ENCODE measurements at places on chromosomes 3 and 15.

DNA sequence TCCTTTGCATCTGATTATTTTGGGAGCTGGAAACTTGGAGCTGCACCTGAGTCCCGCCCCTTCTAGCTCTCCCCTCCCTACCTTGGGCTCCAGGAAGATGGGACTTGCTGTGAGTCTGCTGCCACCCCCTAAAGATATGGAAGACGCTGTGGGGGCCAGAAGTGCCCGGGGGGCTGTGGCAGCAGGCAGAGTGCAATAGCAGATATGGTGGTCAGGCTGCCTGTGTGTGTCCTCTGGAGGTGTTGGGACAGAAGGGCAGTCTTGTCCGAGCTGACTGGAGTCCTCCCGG, 485 bp downstream of the PAK6 start:
- DNase-seq = no peak

GRCh38 chr3:71873093-71873611, 88.2 kb upstream of the PROK2 start:
- no peak for DNase-seq

DNA sequence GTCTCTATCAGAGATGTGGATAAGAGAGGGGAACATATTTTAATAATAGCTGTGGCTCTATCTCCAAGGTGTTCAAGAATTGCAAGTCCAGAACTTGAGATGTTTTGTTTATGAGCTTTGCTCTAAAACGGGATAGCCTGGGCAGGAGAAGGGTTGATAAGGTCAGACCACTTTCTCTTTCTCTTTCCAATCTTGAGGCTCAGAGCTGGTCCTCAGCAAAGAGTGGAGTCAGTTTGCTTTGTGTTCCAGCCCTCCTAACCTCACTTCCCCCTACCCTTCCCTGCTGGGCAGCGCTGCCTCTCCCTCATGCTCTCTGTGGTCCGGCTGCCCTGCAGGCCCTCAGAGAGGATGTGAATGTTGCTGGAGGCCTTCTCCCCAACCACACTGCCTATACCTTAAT, 13.8 kb downstream of the KLHL6 start:
- no peak for DNase-seq

DNA sequence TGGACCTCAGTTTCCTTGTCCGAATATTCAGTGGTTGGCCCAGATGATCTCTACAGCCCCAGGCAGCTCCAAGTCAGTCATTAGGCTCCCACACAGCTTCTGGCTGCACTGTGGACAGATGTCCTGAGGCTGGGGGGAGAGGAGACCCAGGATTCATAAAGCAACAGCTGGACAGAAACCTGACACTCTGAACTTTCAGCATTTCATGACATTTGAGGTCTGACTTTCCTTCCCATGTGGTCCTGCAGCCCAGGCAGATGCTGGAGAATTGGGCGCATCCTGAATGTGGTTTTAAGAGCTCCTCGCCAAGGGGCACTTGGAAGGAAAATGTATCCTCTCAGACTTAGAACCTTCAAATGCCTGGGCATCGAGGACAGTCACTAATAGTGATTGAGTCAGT, 307.6 kb upstream of the LRRFIP2 start:
- no peak for DNase-seq

DNA sequence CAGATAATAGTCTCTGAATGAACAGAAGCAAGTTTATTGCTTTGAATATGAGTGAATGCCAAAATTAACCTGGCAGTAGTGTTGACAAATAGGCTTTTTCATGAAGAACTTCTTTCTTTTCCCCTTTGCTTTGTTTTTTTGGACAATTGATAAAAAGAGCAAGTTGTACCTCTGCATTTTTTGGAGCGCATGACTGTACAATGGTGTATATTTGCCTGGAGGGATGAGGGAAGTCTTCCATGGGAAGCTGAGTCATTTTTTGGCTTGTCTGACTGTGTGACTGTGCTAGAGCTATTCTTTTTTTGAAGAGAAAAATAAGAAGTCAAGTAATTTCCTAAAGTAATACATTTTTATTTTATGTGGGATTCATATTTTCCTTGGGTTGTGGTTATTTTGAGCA, 186.9 kb downstream of the KLHL25 start:
- no peak for DNase-seq

DNA sequence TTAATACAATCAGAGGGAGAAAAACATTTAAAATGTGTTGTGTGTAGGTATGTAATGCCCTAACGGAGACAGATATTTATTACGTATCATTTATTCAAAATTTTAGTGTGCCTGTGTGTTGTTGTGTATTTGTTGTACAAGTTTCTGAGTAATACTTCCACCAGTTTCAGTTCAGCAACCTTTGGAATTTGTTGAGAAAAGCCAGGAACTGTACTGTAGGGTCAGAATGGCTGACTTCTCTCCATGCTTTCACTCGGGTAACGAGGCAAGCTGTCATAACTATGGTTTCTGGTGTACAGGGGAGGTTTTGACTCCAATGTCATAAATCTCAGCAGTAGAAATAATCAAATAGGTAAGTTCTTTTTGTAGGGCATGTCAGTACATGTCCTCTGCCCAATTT, 23.8 kb upstream of the CNTN6 start:
- DNase-seq = no peak

GRCh38 chr3:99468918-99469317, 169.5 kb upstream of the COL8A1 start:
- no peak for DNase-seq

GRCh38 chr3:108940568-108941263, 13.0 kb downstream of the GUCA1C start:
- DNase-seq = no peak

- no peak for DNase-seq
Observed at GRCh38 chr3:36697229-36698001, 66.9 kb downstream of the DCLK3 start.

DNA sequence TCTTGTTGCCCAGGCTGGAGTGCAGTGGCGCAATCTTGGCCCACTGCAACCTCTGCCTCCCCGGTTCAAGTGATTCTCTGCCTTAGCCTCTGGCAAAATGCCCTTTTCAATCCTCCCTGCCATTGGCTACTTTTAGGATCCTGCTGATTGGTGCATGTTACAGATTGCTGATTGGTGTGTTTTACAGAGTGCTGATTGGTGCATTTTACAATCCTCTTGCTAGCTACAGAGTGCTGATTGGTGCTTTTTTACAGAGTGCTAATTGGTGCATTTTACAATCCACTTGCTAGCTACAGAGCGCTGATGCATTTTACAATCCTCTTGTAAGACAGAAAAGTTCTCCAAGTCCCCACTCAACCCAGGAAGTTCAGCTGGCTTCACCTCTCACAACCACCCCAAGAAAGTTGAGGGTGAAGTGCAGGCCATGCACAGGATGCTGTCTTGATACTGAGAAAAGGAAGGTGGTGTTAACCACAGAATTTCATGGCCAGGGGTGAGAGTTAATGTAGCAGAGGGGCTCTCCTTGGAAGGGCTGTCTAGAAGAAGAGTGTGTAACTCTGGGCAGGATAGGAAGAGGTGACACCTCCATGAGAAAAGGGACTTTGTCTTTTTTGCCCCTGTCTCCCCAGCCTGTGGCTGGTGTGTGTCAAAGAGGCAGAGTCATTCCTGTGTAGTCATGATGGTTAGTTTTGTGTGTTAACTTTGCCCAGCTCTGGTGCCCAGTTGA, 145.9 kb downstream of the APBA2 start:
- DNase-seq = no peak

- DNase-seq = no peak
Observed at GRCh38 chr3:115251509-115251908, 104.4 kb upstream of the ZBTB20 start.

DNA sequence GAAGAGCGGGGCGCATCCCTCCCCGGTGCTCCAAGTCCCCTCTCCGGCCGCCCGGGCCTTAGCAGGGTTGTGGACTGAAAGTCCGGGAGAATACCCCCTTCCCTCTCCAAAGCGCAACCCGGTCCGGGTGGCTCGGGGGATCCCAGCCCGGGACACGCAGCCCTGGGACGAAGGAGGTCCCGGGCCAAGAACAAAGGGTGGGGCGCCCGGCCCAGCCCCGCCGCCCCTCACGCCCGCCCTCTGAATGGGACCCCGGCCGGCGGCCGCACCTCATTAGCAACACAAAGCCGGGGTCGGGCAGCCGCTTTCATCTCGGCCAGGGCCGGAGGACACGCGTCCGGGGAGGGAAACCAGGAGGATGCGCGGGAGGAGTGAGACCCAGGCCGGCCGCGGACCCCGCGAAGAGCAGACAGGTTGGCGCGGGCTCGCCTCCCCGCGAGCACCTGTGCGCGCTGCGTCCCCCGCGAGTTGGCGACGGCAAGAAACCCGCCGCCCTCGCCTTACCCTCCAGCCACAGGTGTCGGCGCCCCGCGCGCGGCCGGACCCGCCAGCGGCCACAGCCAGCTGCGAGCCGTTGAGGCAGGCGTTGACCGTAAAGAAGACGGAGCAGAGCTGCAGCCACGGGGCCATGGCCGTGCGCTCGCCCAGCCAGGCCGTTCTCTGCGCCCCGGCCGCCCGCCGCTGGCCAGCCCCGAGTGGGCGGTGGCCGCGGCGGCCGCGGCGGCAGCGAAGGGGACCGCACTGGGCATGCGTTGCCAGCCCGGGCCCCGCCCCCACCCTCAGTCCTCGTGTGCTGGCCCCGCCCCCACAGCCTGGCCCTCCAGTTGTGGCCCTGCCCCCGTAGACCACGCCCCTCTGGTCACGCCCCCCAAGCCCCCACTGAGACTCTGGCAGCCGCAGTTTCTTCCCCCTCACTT, at the start of gene IL17RD:
Gene IL17RD, minus strand, starts transcription at position 697 of the 917 bp plus-strand sequence. Its CDS starts 67 bp downstream, at position 630.
- no peak for DNase-seq

- no peak for DNase-seq
Observed at GRCh38 chr3:116394365-116394764, 50.9 kb downstream of the LSAMP start.

GRCh38 chr3:16402451-16402850, 111.0 kb downstream of the RFTN1 start:
- no peak for DNase-seq

DNA sequence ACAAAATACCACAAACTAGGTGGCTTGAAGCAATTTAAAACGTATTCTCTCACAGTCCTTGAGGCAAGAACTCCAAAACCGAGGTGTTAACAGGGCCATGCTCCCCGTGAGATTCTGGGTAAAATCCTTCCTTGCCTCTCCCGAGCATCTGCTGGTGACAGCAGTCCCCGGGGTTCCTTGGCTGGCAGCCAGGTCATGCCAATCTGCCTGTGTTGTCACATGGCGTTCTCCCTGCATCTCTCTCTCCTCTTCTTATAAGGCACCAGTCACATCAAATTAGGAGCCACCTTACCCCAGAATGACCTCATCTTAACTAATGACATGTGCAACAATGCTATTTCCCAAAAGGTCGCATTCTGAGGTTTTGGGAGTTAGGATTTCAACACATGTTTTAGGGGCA, 26.3 kb upstream of the LRRN1 start:
- DNase-seq = no peak

DNA sequence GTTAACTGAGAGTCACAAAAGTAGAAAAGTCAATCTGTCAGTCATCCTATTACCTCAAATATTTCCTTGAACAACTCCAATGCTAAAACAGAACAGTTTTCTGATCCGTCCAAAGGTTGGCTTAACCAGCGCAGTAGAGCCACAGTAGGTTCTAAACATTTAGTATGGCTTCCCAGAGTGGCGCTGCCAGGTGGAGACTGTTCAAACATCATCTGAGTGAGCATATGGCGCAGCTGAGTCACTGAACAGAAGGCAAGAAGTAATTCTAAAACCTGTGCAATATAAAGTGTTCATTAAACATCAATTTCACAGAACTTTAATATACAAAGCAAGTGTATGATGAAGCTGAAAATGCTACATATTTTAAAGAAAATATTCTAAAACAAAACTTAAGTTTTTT, 19.9 kb downstream of the CIP2A start:
- no peak for DNase-seq

DNA sequence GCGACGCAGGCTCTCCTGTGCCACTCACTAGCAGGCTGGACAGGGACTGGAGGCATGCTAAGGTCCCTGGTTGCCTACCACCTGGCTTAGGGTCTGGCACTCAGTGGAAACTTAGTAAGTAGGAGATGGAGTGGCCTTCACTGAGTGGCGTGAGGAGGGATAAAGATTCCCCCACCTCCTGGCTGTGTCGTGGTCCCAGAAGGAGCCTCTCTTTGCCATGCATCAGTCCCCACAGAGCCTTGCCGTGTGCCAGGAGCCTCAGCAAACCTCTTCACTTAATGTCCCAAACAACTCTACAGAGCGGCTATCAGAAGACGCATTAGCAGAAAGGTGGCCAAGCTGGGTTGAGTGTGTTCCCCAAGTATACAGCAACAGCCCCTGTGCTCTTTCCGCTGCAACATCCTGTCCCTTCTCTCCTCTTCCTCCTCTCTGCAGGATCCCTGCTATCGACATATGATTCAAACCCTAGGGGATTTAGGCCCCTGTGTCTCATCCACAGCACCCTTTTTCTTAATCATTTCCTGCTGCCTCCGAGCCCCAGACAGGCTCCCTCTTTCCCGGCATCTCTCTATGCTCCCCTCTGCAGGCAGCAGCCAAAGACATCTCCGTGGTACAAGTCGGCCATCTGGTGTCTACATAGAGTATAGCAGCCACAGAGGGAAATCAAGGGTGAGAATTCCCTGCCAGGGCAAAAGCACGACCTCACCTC, 66.7 kb downstream of the SLC6A1 start:
- no peak for DNase-seq

GRCh38 chr3:50950591-50950990, 275.9 kb downstream of the DOCK3 start:
- DNase-seq = no peak

GRCh38 chr3:15361494-15362214, 29.3 kb upstream of the SH3BP5 start:
- DNase-seq = no peak

DNA sequence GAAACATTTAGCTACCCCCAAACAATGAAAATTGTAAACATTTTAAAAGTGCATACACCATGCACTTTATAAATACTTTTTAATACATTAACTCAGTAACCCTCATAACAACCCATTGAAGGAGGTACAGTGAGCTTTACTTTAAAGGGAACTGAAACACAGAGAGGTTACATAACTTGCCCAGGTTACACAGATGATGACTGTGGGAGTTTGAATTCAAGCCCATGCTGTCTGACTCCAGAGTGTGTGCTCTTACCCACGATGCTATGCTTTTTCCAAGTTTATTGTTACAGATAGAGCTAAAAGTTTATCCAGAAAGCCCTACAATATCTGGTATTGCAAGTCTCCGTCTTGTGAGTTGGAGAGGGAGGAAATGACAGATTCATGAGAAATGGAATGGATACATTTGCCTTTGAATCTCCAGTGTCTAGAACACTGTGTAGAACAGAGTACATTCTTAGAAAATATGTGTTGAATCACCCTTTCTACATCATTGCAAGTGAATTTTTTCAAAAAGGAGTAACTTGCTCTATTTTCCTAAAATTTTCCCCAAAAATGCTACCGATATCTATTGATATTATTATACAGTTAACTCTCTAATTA, 428.3 kb downstream of the NAALADL2 start:
- DNase-seq = no peak

GRCh38 chr3:50591196-50591741, 20.3 kb downstream of the CISH start:
- DNase-seq = no peak

- no peak for DNase-seq
Observed at GRCh38 chr3:64184621-64185020, 40.6 kb downstream of the PRICKLE2 start.
